Stimulated activated naive CD8-positive, alpha-beta T cell treated with anti-CD3 and anti-CD28 coated beads, Interleukin-15, amount 100 ng/mL, for 72 hours (primary cell): ENCODE measurements at places on chromosomes 7 and 10.

DNA sequence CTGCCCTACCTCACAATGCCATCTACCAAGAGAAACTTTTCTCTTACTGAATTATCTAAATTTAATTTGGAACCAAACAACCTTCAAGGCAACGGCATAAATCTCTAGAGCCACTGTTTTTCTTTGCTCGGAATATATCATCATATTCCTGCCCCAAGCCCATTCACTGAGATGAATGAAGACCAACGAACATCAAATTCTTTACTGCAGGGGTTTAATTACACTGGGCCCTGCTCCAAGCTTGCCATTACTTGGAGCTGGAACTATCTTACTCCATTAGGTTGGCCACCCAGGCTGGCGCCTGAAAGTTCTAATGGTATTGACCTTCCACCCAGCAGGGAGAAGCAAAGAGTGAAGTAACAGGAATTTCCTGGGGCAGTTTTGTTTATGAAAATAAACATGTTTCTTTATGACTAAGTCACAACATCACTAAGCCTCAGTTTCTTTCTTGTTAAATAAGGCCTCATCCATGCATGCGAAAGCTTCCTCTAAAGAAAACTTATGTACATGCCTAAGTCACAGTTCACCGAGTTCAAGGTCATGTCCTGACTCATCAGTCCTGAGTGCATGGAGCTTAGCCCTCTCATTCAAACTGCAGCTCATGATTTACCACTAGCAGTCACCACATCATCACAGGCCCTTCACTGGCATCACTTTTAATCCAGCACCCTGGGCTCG is 42.1 kb upstream of the ANAPC16 start:
- no peak for DNase-seq

- no peak for DNase-seq
These were observed 59.5 kb upstream of the C1QL3 start for GRCh38 chr10:16581202-16581601.

GRCh38 chr7:100685631-100686145 is 8.4 kb downstream of the GIGYF1 start:
- DNase-seq: no peak

GRCh38 chr10:110817614-110818013 is 54.1 kb upstream of the PDCD4 start:
- DNase-seq: no peak

DNA sequence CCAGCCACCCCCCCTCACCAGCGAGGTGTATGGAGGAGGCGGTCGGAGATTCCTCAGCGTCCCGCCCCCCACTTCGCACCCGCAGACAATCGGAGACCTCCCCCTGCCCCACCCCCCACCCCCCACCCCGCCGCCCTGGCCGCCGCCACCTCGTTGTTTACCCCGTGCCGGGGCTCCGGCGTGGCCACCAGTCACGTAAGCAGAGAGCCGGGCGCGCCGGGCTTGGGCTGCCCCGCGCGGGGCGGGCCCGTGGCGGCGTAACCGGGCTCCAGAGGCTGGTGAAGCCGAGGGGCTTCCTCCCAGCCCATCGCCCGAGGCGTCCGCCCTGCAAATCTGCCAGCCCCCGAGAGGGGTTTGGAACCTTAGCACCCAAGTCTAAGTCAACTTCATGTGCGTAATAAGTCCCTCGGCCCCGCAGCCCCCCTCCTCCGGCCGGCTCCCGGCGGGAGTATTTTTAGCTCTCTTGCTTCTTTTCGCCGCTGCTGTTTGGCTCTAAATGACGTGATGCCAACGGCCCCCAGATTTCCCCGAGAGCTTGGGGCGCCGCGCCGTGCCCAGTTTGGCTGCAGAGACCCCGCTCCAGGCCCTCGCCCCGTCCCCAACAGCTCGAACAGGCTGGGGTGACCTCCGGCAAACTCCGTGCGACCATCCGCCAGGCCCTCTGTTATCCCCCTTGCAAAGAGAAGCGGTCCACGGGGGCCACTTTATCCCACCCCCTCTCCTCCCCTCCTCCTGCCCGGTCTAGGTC is 2.7 kb downstream of the MXI1 start:
- DNase-seq: peak; percentile 46

GRCh38 chr7:24510759-24511158 is 62.5 kb upstream of the PALS2 start:
- DNase-seq: no peak

- no peak for DNase-seq
These were observed 19.4 kb downstream of the GSTO2 start for GRCh38 chr10:104288355-104288754.

GRCh38 chr7:78140109-78140508 is 341.5 kb downstream of the PHTF2 start:
- DNase-seq: no peak

DNA sequence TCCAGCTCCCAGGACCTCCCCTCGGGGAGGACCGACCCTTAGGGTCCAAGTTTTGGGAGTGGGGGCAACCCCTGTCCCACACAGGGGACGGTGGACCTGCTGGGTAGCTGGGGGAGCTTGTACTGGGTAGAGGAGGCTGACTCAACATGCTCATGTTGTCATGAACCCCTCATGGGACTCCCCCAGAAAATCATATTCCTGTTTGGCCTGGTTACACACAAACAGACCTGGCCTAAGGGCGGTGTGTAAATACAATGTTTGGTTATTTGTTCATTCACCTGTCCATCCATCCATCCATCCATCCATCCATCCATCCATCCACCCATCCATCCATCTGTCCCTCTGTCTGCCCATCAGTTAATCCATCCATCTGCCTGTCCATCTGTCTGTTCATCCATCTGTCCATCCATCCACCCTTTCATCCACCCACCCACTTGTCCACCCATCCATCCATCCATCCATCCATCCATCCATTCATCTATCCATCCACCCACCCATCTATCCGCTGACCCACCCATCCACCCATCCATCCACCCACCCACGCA is 92.9 kb downstream of the DNAJB6 start:
- DNase-seq: no peak

- no peak for DNase-seq
These were observed 873.9 kb downstream of the GRID1 start for GRCh38 chr10:85492684-85493083.

DNA sequence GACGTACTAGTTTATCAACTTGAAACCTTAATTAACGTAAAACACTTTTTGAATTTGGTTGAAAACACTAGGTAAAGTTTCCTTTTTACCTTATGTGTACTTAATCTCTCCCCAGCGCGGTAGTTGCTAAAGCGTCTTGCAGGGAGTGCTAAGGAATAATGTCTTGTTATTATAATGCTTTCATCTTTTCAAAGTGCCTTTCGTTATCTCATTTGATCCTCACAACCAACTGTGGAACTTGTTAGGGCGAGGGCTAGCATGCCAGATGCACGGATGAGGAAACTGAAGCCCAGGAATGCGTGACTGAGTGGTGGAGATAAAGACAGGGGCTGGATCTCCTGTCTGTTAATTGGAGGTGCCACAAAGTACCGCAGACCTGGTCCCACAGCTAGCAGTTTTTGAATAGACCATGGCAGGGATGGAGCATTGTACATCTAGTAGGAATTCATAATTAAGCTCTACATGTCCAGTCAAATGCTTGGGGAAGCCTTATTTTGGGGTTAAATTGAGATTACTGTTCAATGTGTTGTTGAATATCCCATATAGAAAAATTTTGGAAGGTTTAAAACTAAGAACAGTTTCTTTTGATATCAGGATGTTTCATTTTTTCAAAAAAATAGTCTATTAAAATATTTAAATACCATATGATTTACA is 234.3 kb downstream of the SH2D4B start:
- DNase-seq: no peak

DNA sequence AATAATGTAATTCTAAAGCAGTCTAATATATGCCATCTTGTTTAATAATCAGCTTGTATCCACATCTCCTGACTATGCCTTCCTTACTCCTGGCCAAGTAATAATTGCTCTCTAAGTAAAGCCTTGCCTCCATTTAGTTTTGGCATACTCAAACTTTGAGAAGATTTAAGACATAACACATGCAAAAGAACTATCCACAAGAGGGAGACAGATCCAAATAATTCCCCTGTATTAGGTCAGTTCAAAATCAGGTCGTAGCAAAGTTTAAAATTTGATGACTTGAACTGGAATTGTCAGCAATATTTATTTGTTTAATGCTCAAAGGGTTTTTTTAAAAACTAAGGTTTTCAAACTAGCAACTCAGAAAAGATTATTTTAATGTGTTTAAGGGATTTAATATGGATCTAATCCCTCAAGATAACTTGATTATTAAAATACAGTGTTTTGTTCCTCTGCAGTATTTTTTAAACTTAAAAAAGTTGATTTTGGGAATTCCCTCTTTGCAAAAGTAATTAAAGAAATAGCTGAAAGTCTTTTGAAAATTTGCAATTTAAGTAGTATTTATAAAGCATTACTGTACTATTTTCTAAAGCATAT is 95.3 kb downstream of the HDAC9 start:
- DNase-seq: no peak

DNA sequence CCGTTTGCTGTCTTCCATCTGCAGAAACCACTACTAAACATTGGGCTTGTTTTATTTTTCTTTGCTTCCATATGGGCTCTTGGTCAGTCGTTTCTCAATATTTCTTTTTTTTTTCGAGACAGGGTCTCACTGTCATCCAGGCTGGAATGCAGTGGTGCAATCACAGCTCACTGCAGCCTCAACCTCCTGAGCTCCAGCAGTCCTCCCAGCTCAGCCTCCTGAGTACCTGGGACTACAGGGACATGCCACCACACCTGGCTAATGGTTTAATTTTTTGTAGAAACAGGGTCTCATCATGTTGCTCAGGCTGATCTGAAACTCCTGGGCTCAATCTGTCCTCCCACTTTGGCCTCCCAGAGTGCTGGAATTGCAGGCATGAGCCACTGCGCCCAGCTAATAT is 163.1 kb downstream of the LYZL1 start:
- DNase-seq: no peak

- DNase-seq: no peak
These were observed 240.0 kb upstream of the RHOBTB1 start for GRCh38 chr10:61183967-61184366.

GRCh38 chr10:33706746-33707145 is 372.3 kb upstream of the NRP1 start:
- no peak for DNase-seq

DNA sequence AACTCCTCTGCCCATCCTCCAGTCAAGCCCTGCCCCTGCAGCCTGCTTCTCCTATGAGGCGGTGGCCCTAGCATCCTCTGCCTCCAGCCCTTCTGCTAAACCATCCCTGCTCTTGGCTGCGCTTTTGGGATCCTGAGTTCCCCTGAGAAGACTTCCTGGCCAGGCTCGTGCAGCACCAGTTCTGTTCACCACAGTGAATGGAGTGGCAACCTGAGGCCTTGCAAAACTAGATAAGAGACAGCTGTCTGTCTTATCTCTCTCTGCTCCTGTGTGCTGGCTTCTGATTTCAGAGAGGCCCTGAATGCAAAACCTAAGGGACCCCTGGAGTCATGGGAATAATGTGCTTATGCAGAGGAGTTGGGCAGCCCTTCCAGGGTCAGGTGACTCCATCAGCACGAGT is 119.2 kb downstream of the TMEM178B start:
- no peak for DNase-seq

GRCh38 chr7:80440883-80441282 is 71.0 kb downstream of the GNAT3 start:
- no peak for DNase-seq

- DNase-seq: no peak
These were observed 18.7 kb downstream of the ECHDC3 start for GRCh38 chr10:11760861-11761260.
